ENCODE measurements at places on chromosomes 3 and 15.

DNA sequence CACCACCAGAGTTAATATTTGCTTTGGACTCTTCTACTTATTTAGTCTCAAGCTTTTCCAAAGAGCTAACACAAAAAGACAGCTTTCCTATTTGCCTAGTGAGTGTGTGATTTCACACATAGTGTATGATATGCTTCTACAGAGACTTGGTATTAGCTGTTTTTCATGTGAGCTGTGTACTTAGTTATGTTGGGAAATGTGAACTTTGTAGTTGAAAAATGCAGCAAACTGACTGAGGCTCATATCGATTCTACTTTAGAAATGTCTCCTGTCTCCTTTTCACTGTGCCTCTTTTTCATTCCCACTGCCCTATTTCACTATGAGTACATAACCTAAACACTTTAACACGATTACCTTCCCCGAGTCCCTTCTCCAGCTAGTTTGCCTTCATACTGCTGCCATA is 136.5 kb downstream of the ALCAM start:
- DNase-seq = no peak

GRCh38 chr15:91050128-91050455 is 27.7 kb upstream of the VPS33B start:
- DNase-seq = no peak

GRCh38 chr3:54193093-54193492 is 70.7 kb downstream of the CACNA2D3 start:
- DNase-seq = no peak

GRCh38 chr15:93420050-93420452 is 331.0 kb upstream of the RGMA start:
- DNase-seq = no peak

- no peak for DNase-seq
Measured at GRCh38 chr3:25433868-25434267, 5.8 kb downstream of the RARB start.

DNA sequence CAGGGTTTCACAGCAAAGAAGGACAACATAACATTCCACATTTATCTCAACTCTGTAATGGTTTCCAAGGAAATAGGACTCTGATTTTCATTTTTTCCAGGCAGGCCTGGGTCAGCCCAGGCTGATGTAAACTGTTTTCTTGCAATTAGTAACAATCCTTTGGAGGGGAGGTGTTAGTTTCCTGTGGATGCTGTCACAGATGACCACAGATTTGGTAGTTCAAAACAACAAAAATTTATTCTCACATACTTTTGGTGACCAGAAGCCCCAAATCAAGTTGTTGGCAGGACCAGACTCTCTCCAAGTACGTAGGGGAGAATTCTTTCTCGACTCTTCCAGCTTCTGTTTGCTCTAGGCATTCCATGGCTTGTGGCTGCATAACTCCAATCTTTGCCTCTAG is 88.0 kb downstream of the EDEM1 start:
- DNase-seq = no peak

- DNase-seq = peak; percentile 27
Measured at GRCh38 chr3:174949523-174949922, 90.4 kb downstream of the NAALADL2 start.

- DNase-seq = no peak
Measured at GRCh38 chr15:61649046-61649445, 411.2 kb downstream of the VPS13C start.

- DNase-seq = peak; percentile 72
Measured at GRCh38 chr3:139561959-139562676, 22.6 kb upstream of the RBP1 start.

GRCh38 chr3:143896486-143896885 is 48.2 kb upstream of the SLC9A9 start:
- no peak for DNase-seq

GRCh38 chr3:105502333-105502732 is 135.6 kb downstream of the ALCAM start:
- no peak for DNase-seq

DNA sequence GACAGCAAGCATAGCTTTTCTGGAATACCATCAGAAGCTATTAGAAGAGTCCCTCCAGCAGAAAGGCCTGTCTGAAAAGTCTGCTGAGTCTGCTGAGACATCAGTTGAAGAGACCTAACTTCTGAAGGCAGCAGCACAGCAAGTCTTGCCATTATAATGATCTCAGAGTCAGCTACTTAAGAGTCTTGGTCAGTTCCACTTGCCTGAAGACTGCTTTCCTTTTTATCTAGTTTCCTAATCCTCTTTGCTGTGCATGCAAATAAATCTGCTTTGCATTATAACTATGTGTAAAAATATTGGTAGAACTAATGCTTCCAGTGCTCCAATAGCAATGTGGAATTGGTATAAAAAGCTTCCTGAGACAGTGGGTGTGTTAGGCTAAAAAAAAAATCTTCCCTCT is 34.9 kb upstream of the CPOX start:
- DNase-seq = no peak

GRCh38 chr3:182436547-182436946 is 356.8 kb upstream of the ATP11B start:
- DNase-seq = no peak

DNA sequence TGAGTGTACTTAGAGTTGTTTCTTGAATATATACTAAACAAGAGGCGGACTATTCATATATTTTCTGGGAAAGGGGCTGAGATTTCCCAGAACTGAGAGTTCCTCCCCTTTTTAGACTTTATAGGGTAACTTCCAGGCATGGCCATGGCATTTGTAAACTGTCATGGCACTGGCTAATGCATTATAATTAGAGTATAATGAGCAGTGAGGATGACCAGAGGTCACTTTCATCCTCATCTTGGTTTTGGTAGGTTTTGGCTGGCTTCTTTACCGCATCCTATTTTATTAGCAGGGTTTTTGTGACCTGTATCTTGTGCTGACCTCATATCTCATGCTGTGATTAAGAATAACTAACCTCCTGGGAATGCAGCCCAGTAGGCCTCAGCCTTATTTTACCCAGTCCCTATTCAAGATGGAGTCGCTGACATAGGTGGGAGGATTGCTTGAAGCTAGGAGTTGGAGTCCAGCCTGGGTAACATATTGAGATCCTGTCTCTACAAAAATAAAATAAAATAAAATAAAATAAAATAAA is 91.4 kb downstream of the MOBP start:
- DNase-seq = no peak

GRCh38 chr3:51942603-51943450 is 664 bp downstream of the PARP3 start:
- peak; percentile 33 for DNase-seq

DNA sequence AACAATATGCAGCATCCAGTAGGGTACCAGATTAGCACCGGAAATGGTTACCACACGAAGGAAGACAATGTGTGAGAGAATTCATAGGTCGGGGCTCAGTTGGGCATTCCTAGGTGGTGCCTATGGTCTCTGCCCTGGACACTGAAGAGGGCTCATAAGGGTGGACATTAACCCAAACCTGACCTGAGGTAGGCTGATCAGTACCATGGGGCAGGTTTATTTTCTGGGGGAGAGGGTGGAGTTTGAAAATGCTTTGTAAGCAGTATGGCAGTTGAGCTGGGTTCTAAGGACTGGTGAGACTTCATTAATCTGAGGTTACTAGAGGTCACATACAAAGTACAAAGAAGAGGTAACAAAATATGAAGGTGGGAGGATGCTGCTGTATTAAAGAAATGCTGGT is 68.4 kb downstream of the RPL22L1 start:
- no peak for DNase-seq

DNA sequence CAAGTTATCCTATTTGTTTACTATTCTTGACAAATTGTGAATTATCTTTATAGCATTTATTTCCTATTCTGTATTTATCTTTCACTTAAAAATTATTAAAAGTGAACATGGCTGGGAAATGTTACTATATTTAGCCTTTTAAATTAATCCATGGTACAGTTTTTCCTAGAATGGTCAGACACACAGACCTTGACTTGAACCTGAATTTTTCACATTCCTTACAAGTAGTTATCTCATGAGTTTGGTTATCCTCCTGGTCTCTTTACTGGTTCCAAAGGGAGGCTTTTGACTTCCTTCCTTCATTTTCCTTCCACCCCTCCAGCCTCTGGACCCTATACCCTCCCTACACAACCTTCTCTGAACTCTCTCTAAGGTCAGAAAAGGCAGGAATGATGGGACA is 280.6 kb downstream of the SATB1 start:
- DNase-seq = no peak

DNA sequence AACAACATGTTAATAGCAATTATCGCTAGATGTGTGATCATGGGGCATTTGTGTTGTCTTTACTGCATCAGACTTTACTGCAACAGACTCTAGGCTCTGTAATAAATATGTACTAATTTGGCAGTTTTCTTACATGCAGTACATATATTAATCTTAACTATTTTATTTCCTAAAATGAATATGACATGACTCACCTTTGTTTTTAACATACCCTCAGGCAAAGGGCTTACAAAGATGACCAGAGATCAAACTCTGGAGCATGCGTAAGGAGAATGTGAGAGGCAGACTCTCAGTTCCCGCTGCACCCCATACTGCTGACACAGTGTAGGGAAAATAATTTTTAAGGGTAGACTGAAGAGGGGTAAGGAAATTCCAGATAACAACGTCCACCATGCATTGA is 7.2 kb upstream of the FAM174B start:
- DNase-seq = no peak

DNA sequence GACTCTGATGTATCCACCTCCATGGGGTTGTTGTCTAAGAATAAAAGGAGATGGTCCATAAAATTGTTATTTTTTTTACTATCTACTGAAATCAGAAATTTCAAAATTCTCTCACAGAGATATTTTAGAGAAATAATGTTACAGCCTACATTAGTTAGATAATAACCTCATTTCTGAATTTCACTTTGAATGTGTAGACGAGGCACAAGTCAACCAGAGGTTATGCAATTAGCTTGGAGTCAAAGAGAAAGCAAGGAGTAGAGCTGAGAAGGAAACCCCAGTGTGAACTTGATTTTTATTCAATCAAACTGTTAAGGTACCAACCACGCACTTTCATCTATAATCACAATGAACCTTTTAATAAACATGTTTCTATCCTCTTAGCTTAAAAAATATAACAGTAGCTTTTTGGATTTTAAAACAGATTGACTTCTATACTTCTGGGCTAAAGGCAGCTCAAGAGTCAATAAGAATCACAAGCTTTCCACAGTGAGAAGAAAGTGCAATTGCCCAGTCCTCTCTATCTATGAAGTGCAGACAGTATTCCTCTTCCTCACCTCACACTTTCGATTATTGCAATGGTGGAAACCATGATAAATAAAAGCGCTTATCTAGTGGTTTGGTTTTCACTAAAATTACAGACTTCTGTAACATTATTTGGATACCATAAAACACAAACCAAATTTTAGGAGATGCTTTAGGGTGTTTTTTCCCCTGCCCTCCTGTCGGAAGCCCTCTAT is 403.2 kb downstream of the ZBTB20 start:
- no peak for DNase-seq

DNA sequence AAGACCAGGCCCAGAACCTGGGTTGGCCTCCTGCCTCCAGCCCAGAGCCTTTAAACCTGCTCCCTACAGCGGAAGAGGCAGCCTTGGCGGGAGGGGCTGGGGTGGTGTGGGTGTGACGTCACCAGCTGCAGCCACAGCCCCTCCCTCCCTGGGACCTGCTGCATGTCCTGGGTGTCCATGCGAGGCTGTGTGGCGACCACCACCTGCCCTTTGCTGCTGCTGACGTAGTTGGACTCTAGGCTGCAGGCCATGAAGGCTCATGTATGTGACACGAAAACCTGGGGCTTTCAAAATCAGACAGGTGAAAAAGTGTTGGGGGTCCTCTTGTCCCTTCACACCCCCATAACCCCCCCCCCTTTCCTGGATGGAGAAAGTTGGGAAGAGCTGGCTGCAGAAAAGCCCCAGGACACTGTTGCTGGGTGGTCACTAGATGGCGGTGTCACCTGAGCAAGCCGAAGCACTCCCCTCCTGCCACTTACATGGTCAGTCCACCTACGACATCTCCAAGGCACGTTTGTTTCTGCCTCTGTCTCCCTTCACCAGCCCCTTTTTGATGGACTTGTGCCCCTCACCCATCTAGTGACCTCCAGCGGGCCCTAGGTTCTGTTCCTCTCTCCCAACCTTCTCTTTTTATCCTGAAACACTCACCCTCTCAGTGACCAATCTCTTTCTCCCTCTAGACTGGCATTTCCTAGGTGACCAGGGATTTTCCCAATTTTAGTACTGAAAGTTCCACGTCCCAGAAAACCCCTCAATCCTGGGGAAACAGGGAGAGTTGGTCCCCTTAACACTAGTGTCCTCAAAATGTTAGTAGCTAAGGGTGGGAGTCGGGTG is 35.2 kb downstream of the SLC6A20 start:
- peak; percentile 77 for DNase-seq

- DNase-seq = peak; percentile 75
Measured at GRCh38 chr3:194112120-194113106, 23.5 kb upstream of the HES1 start.

DNA sequence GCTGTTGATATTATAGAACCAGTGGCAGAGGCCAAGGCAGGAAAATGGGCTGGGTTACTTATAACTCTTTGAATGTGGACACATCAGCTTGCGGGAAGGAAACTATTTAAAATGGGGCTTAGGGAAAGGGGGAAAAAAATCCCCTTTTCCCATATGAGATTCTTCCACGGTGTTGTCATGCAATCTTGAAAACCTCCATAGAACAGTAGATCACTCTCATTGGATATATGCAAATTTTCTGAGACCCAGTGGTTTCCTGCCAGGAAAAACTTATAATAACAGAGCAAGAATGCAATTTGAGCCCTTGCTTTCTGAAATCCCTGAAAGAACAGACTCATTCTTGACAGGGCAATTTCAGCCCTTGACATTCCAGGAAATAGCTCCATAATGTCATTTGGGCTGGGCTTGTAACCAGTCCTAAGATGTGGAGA is 31.1 kb downstream of the TMEM212 start:
- DNase-seq = peak; percentile 82

DNA sequence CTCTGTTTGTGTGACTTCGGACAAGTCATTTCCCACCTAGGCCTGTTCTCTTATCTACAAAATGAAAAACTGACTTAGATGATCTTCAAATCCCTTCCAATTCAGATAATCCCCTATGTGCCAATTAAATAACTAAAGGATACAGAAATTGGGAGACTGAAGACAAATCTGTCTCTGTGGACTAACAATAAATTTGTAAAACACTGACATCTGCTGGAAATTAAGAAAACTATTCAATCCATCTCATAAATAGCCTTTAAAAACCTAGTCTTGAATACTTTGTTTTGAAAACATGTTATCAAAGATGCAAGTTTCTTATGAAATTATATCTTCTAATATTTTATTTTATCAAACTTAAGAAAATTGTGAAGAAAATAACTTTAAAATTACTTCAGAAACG is 38.3 kb downstream of the MTHFS start:
- no peak for DNase-seq

Data from eye (tissue), 1 donor.